ENCODE measurements at places on chromosomes 12 and 14. TPM values are rescaled to one million over a fixed set of nuclear protein-coding genes. Genes with fewer than 3 reads are reported as not detected.

PPFIA2 gene
- polyA plus RNA-seq, result not detected

DNA sequence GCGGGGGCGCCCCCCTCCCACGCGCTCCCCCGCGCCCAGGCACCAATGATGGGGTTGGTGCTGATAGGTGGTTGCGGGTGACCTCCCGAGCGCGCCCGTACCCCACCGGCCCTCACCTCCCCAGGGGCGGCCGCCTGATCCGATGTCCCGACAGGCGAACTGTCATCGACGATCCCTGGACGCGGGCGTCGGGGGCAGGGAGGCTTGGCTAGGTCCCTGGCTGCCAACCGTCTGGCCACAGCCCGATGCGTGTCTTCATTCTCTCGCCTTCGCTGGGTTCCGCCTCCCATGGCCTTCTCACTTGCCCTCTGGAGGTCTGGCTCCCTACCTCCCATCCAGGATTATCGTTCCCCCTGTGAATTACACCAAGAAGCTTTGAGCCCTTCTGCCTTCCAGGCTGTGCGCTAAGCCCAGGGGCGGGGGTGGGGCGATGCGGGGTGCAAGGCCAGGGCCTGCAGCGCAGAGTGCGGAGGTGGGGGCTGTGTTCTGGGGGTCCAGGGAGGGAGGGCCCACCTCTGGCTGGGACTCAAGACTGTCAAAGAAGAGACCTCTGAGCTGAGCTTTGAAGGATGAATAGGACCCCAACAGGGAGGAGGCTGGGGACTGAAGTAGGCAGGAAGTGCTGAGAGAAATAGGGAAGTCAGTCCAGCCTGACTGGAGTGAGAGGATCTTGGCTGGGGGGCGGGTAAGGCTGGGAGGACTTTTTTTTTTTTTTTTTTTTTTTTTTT, 7.7 kb upstream of the RACGAP1 start:
- no peaks in the 10 kb centered on the region for H3K36me3 ChIP-seq
- H3K4me3 ChIP-seq, result no peak overlapping the region
- no peak for DNase-seq

- no peaks in the 10 kb centered on the region for H3K36me3 ChIP-seq
- peaks cover 5% of the 10 kb centered on the region for H3K4me1 ChIP-seq
- H3K27me3 ChIP-seq, result no peaks in the 10 kb centered on the region
- no peak overlapping the region for H3K27ac ChIP-seq
Measured at GRCh38 chr12:15152868-15153267, 68.3 kb downstream of the RERG start.

DNA sequence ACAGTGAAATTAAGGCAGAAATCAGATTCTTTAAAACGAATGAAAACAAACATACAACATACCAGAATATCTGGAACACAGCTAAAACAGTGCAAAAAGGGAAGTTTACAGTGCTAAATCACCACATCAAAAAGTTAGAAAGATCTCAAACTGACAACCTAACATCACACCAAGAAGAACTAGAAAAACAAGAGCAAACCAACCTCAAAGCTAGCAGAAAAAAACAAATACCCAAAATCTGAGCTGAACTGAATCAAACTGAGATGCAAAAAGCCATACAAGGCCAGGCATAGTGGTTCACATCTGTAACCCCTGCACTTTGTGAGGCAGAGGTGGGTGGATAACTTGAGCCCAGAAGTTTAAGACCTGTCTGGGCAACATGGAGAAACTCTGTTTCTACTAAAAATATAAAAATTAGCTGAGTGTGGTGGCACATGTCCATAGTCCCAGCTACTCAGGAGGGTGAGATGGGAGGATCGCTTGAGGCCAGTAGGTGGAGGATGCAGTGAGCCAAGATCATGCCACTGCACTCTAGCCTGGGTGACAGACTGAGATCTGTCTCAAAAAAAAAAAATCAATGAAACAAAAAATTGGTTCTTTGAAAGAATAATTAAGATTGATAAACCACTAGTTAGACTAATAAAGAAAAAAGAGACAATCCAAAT, 33.2 kb upstream of the LDHB start:
- no peaks in the 10 kb centered on the region for H3K36me3 ChIP-seq
- H3K27ac ChIP-seq, result no peak overlapping the region
- no peak for DNase-seq
- H3K27me3 ChIP-seq, result no peaks in the 10 kb centered on the region
- no peaks in the 10 kb centered on the region for H3K4me1 ChIP-seq

- H3K27ac ChIP-seq, result peak overlapping the region; percentile 68
- no peaks in the 10 kb centered on the region for H3K36me3 ChIP-seq
- H3K4me1 ChIP-seq, result peaks cover 39% of the 10 kb centered on the region
- no peaks in the 10 kb centered on the region for H3K27me3 ChIP-seq
Measured at GRCh38 chr12:46473634-46474329, 101.2 kb upstream of the SLC38A2 start.

All from keratinocyte (primary cell).